ENCODE measurements at places on chromosomes 4 and X.
A peak's percentile ranks its signal among the peaks of the same experiment; 100 is the strongest.

DNA sequence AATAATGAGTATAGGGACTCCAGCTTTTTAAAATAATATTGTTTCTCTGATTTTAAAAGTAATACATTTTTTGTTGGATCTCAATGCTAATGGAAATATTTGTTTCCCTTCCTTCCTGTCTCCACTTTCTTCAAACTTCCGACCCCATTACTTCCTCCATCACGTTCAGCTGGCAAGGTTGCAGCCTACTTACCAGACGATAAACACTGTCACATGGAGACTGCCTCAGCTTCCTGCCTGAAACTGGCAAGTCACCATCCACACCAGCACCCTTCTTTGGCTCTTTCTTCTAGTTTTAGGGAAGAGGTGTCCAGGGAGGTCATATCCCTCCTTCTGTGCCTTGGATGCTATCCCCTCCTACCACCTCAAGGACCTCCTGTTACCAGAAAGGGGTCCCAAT, 3.4 kb upstream of the INTU start:
- DNase-seq: no peak

- DNase-seq: no peak
These were observed 94.8 kb downstream of the GPRIN3 start for GRCh38 chr4:89212666-89213381.

DNA sequence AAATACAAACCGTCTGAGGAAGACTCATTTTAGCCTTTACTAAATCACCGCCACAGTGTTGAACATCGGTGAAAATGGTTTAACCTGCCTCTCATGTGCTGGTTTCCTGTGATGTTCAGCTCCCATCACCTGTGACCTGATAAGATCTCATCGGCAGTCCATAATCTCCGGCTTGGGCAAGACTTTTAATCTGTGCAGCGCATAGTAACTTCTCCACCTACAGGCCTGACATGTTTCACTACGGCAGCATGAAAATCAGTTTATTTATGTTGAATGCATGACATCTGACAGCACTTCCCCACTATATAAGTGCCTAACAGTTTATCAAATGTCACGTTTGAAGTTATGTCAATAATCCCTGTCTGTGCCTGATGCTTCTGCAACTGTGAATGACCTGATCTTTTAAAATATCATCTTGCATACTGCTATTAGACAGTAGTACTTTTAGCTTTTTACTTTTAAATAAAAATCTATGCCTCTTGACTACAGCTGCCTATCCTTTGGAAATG, 1919.8 kb upstream of the AGA start:
- no peak for DNase-seq

DNA sequence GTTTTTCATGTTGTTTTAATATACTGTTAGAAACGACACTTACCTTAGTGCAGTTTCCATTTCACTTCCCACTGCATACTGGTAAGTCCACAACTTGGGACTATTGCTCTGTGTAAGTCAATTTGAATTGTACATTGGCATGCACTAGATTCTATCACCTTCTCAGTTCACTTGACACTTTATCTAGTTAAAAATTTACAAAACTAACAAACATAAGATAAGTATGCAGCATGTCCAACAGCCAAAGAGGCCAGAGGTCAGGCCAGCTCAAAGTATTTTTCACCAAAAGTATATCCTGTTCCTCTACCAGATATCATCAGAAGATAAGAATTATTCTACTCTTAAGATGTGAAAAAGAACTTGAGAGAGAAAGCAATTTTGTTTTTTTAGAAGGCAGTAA, 75.9 kb downstream of the QRFPR start:
- DNase-seq: no peak

DNA sequence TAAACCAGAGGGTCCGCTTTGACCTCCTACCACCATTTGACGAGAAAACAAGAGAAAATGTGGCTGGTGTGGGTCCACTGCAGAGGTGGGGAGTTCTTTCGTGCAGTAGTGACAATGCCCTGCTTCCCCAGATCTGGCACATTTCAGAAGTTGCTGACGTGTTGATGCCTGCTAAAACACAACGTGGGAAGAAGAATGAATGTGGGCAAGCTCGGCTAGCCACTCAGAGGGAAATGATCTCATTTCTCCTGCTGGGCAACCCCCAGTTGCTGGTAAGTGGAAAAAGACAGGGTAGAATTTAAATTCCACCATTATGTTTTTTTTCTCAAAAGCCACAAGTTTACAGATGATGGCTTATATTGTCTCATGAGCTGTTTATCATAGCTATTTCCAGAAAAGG, 77.9 kb downstream of the LUZP4 start:
- DNase-seq: no peak

GRCh38 chr4:89365776-89366175, 58.2 kb upstream of the GPRIN3 start:
- DNase-seq: no peak

- DNase-seq: peak; percentile 12
These were observed 56.3 kb downstream of the ZAR1 start for GRCh38 chr4:48546336-48546735.

DNA sequence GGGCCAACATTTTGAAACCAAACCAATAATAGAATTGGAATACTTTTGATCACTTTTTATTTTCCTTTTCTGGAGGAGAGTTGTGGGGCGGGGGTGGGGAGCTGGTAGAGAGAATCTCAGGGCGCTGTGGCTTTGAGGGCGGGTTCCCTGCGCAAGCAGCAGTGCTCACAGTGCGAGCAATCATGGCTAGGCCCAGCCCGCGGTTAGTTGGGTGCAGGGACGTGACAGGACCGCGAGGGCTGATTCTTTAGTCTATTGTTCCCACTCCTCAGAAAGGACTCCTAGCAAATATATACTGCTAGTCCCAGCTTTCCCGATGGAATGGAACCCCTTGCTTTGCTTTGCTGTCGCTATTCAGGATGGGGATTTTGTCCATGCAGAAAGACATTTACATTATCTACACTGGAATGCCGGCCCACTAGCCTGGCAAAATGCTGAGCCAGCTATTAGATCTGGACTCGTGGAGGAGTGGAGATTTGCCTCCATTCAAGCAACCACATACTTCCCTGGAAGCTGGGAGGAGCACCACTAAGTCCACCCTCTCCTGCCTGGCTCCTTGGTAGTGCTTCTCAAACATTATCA, 23.9 kb upstream of the APLN start:
- peak; percentile 34 for DNase-seq

DNA sequence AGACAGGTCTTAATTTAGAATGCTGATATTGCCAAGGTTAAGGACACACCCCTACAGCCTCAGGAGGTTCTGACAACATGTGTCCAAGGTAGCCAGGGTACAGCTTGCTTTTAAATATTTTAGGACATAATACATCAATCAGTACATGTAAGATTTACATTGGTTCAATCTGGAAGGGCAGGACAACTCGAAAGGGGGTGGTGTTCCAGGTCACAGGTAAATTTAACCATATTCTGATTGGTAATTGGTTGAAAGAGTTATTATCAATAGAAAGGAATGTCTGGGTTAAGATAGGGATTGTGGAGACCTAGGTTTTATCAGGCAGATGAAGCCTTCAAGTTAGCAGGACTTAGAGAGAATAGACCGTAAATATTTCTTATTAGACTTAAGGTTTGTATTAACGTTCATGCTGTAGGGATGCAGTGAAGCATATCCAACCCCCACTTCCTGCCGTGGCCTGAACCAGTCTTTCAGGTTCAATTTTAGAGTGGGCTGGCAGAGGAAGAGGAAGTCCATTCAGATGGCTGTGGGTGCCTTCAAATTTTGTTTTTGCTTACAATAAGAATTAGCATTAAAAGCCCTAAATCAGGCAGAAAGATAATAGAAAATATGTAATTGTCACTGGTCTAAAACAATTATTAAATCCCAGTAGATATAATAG, 136.5 kb upstream of the GALNTL6 start:
- DNase-seq: no peak

DNA sequence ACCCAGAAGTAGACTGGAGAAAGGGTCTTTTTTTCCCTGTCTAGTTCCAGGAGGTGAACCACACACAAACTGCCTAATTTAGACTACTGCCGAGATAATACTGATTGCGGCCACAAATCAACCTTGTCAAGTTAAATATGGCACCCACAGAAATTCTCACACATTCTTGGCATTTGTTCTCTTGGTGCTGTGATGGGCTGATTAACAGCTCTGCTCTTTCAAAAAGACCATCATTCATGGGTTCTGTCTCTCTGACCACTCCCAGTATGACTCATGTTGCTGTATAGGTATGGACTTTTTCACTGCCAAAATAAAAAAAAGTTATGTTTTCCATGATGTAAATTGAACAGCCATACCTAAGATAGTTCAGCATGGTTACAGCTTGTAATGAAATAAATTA, 1003.5 kb upstream of the LCORL start:
- DNase-seq: no peak

GRCh38 chr4:123443401-123444289, 47.0 kb downstream of the SPRY1 start:
- DNase-seq: peak; percentile 37

DNA sequence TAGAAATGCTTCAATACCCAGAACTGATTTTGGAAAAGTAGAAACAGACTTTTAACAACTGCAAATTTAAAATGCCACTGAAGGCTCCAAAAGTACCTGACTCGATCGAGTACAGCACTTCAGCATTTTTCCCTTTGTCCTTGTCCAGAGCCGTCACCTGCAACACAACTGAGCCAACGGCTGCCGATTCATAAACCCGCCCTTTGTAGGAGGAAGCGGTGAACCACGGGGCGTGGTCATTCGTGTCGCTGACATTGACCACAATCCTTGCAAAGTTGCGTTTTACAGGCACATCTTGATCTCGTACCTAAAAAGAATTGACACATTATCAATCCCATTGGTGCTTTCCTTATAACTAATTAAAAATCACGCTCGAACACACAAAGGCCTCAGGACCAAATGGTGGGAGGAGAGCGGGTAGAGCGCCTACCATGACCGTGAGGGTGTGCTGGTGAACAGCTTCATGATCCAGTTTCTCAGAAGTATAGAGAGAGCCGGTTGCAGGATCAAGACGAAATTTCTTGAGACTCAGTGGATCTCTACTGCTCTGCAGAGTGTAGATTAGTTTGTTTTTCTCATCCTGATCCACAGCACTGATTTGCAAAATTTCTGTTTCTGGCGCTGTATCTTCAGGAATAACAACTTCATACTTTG, 72.8 kb upstream of the MTNR1A start:
- no peak for DNase-seq

DNA sequence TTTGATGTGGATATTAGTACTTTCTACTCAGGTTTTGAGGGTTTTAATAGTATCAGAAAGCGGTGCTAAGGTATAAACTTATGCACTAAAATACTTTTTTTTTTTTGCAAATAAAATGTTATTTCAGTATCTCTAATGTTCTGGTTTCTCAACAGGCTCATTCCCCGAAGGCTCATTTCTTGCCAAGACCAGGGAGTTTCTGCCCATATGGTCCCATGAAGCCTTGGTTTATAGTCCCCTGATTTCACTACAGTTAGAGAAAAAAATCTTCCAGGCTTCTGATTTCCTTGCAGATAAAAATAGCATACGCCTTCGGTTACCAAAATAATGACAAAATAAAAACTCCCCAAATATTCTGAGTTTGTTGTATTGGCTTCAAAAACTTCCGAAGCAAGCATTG, 814.2 kb upstream of the PABPC4L start:
- no peak for DNase-seq

DNA sequence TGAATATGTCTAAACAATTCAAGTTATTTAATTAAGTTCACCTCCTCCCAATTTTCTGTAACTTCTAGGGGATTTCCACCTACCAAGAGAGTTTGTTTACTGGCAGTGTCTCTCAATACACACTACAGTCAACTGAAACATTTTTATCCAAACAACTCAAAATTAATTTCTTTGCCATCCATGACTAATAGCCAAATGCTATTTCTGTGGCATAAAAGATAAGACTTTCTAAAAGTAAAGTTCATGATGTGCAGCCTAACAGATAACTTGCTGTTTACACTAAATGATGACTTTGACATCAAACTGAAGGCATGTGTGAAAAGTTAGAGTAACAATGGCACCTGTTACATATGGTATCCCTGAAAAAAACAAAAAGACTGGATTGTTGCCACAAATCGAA, 7.3 kb downstream of the TAB3 start:
- DNase-seq: no peak

DNA sequence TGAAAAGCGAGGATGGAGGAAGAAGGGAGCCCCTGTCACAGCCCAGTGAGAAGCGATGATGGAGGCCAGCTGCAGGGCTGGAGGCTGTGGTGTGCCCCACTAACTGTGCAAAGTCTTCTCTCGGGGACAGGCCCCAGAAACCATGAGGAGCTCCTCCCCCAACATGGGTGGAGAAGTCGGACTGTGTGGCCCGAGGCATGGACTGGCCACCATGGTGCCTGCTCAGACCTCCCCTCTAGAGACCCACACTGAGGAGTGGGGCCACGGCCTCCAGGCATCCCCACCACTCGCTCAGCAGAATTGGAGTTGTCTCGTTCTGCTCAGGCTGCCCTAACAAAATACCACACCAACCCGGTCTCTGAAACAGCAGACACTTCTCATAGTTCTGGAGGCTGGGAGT, 12.2 kb upstream of the PDE6B start:
- no peak for DNase-seq

DNA sequence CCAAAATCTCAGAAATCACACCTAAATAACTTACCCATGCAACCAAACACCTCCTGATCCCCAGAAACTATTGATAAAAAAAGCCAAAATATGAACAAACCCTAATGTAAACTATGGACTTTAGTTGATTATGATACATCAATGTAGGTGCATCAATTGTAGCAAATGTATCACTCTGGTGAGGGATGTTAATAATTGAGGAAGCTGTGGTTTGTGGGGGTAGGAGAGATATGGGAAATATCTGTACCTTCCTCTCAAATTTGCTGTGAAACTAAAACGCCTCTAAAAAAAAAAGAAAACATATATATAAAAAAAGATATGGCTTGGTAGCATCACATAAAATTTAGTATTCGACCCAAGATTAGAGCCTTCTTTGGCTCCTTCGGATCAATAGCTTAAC, 144.3 kb upstream of the CPEB2 start:
- no peak for DNase-seq

DNA sequence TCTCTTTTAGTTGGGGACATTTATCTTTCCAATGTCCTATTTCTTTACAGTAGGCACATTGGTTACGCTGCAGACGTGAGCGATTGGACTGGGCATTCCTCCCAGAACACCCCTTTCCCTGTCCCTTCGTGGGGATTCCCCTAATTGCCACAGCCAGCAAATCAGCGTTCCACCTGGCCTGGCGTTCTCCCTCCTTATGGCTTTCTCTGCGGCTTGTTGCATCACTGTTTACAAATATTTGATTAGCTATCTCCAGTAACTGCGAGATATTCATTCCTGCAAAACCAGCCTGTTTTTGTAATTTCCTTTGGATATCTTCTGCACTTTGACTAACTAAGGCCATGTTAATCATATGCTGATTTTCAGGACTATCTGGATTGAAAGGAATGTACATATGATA, 202.5 kb upstream of the KLF8 start:
- no peak for DNase-seq

GRCh38 chr4:169810325-169811323, 52.9 kb upstream of the HPF1 start:
- no peak for DNase-seq

- DNase-seq: no peak
These were observed 16.8 kb upstream of the DHX15 start for GRCh38 chr4:24601121-24601520.

GRCh38 chr4:183297675-183298074, 22.4 kb downstream of the CLDN22 start:
- no peak for DNase-seq
